ENCODE measurements at places on chromosomes 3 and 15. TPM values are rescaled to one million over a fixed set of nuclear protein-coding genes. Genes with fewer than 3 reads are reported as not detected.

Gene MTHFS
- 38.1 TPM for total RNA-seq

Gene RTP3
- total RNA-seq, result not detected

Gene GRAMD1C
- total RNA-seq, result 1.4 TPM

Gene TRIM42
- not detected for total RNA-seq

Gene HGD
- total RNA-seq, result 0.74 TPM

Gene PLA2G4B
- total RNA-seq, result 4.4 TPM

Gene CDHR4
- not detected for total RNA-seq

- no peak for DNase-seq
These were observed 35.1 kb upstream of the FRMD4B start for GRCh38 chr3:69420781-69421520.

- no peak for DNase-seq
These were observed 14.2 kb downstream of the EIF4E3 start for GRCh38 chr3:71710906-71711494.

DNA sequence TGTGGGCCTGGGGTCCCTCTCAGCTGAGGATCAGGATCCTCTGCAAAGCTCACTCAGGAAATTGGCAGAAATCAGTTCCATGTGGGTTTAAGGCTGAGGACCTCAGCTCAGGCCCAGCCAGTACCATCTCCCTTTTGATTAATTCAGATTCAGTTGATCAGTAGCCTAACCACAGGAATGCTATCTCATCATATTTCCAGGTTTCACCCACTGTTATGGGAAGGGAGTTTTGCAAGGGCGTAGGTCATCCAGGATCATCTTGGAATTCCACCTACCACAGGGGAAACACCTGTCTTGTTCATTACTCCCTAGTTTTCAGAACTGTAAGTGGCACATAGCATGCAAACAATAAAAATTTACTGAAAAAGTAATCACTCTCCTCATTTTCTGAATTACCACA lies 399.5 kb upstream of the CNTN3 start:
- no peak for DNase-seq

DNA sequence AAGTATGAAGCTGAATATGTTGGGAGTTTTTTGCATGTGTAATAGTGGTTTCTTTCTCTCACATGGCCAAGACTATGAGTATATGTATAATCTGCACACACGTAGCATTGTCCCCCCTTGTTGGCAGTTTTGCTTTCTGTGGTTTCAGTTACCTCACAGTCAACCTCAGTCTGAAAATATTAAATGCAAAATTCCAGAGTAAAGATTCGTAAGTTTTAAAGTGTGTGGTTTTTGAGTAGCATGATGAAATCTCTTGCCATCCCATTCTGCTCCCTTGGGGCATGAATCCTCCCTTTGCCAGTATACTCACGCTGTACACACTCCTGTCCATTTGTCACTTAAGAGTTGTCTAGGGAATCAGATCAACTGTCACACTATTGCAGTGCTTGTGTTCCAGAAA lies 742.0 kb upstream of the CCDC54 start:
- no peak for DNase-seq

DNA sequence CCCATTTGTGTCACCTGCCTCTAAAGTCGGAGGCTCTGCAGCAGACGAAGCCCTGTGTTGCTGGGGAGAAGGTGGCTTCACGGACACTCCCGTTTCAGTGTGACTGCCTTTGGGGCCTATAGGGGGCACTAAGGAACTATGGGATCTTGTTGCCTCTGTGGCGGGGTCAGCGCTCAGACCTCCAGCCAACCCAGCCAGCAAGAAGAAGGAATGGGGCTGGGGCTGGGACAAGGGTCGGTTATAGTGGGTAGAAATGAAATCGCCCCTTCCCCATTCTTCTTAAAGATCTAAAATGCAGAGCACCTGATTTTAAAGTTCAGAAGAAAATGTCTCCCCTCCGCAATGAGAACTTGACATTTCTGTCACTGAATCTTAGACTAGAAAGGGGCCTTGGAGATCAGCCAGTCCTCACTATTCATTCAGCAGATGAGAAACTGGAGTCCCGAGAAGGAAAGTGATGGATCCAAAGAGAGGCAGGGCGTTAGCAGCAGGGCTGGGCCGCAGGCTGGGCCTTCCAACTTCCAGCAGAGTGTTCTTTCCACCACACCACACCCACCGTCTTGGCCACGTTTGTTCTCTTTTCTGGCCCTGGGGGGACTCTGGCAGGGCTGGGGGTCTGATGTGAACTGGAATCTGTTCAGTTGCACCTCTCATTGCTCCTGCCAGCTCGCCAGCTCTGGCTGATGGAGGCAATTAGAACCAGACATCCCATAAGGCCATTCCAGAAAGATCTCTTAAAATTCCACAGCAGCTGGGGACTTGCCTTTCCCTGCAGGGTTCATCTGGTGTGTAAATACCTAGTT lies 195.4 kb downstream of the OPA1 start:
- peak; percentile 28 for DNase-seq

DNA sequence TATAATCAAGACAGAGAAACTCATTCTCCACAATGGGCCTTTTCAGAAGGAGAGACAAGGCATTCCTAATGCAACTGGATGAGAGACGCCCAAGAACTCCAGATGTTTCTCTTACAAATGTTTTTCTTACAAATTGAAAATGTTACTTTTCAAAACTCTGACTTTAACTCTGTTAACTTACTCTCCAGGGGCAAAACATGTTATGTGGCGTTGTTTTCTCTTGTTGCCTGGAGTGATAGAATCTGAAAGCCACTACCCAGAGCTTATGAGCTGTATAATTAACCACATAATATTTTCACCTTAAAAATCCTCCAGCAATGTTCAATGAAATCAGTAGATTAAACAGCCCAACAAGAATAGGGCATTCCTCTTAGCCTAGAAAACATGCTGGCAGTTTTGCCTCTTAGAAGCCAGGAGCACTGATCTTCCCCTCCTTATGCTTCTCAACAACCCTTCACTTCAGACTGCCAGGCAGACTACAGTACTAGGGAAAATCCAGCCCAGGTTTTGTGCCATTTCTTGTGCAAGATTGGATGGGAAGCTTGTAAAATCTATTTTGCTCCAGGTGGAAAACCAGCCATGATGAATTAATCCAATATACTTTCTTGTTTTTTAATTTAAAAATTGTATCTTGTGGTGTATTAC lies 186.7 kb upstream of the GADL1 start:
- no peak for DNase-seq

DNA sequence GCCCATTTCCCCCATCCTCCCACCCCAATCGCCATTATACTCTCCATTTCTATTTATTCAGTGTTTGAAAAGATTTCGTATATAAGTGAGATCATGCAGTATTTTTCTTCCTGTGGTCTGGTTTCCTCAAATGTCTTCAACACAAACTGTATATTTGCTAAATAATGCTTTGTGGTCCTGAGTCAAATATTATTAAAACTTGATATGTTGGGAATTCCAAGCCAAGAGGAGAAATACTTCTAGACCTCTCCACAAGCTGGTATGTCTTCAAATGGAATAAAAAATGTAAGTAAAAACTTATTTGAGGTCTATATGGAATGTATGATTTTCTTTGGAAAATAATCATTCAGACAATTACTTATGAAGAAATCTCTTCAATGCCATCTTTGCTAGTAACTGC lies 122.5 kb upstream of the TSC22D2 start:
- no peak for DNase-seq

- DNase-seq, result no peak
These were observed 24.3 kb upstream of the MASP1 start for GRCh38 chr3:187315872-187316271.

- DNase-seq, result peak; percentile 6
These were observed at the start of gene EPHA6 for GRCh38 chr3:96813820-96814650. Gene EPHA6 (plus strand): TSS chr3:96814594.

DNA sequence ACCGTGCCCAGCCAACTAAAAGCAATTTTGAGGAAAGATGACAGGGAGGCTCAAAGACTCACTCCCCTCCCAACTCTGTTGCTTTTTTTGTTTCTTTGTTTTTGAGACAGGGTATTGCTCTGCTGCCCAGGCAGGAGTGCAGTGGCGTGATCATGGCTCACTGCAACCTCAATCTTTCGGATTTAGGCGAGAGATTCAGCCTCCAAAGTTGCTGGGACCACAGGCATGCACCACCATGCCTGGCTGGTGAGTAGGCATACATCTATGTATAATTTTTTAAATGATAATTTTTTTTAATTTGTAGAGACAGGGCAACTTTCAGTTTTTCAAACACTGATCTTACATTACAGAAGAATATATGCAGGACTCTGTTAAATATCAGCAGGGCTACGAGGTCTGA lies 15.8 kb upstream of the THUMPD3 start:
- no peak for DNase-seq

- no peak for DNase-seq
These were observed 209.6 kb upstream of the EIF1B start for GRCh38 chr3:40099871-40100270.

- no peak for DNase-seq
These were observed 264.6 kb downstream of the RORA start for GRCh38 chr15:60964527-60964926.

DNA sequence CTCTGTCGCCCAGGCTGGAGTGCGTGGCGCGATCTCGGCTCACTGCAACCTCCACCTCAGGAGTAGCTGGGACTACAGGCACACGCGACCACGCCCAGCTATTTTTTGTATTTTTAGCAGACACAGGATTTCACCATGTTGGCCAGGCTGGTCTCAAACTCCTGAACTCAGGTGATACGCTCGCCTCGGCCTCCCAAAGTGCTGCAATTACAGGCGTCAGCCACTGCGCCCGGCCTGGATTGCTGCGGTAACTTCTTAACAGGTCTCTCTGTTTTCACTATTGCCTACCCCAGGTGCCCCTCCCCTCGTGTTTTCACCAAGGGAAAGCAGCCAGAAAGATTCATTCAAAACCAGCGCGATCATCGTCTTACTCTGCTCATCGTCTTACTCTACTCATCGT lies 10.5 kb downstream of the ADAMTS7 start:
- no peak for DNase-seq

- DNase-seq, result no peak
These were observed 105.7 kb upstream of the TRPM1 start for GRCh38 chr15:31207246-31207645.

GRCh38 chr3:171704002-171704401 lies 106.3 kb downstream of the PLD1 start:
- peak; percentile 14 for DNase-seq

DNA sequence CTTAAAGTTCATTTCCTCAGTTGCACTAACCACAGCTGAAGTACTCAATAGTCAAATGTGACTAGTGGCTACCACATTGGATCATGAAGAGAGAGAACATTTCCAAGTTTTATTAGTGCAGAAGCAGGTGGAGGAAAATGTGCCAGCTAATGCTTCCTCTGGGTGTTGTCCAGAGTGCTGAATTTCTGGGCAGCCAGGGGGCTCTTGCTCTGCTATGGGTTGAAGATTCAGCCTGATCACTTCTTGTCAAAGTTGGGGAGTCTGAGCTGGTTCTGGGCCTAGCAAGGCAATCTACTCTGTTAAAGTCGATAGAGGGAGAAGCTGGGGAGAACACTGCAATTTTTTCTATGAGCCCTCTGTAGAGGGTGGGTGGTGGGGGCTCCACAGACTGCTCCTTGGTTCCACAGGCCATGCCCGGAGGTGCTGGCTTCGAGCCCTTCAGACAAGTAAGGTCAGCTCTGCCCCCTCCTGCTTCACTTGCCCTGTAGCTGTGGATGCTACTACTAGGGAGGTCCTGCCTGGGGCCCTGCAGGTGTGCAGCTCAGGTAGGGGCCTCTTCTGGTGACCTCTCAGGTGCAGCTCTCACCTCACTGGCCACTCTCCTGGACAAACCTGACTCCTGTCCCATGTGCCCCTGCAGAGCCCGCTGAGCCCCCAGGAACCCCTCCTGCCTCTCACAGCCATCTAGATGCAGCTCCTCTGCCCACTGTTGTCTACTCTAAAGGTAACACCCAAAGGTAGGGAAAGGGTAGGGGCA lies 8.2 kb downstream of the ALG3 start:
- DNase-seq, result no peak

- DNase-seq, result no peak
These were observed 9.5 kb upstream of the PRKCD start for GRCh38 chr3:53151465-53151864.

- peak; percentile 55 for DNase-seq
These were observed 19.6 kb downstream of the CD86 start for GRCh38 chr3:122074621-122075265.

GRCh38 chr3:179766416-179767133 lies 113.7 kb downstream of the USP13 start:
- no peak for DNase-seq

DNA sequence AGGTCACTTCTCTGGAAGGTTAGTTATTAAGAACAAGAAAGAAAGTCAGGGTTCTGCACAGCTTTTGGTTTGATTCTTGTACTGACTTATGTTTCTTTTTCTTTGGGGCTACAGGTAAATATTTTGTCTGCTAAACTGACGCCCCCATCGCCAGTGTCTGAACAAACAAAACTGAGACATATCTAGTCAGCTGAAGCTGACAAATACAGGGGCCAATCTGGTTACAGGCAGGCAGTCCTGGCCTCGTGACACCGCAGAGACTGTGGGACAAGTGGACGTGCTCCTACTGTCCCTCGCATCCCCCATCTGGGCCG lies 4.6 kb upstream of the RPL14 start:
- DNase-seq, result no peak

- DNase-seq, result no peak
These were observed 191.9 kb upstream of the IL12A start for GRCh38 chr3:159796744-159797143.

DNA sequence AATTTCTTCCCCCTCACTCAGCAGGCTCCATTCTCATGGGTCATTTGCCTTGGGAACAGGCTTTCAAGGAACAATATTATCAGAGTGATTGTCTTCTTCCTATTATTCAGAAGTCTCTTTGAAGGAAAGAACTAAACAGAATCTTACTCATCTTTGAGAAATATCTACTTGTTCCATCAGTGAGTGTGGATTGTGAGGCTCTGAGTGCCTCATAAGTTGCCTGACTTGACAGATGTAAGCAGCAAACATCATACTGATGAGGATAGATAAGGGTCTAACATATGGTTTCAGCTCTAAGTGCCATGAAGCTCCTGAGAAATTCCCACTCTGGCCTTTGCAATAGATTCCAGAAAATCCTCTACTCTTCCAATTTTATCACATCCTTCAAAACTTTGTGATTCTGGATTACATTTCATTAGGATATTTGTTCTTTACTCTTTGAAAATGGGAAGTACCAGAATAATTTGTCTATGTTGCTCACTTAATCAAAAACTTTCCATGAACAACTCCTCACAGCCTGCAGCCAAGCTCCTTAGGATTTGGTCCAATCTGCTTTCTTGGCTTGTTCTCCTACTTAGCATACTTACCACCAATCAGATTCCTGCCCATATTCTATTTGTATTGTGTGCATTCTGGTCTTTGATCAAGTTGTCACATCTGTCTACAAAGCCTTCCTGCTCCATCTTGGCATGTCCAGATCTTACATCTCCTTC lies 120.1 kb downstream of the RPL22L1 start:
- no peak for DNase-seq

DNA sequence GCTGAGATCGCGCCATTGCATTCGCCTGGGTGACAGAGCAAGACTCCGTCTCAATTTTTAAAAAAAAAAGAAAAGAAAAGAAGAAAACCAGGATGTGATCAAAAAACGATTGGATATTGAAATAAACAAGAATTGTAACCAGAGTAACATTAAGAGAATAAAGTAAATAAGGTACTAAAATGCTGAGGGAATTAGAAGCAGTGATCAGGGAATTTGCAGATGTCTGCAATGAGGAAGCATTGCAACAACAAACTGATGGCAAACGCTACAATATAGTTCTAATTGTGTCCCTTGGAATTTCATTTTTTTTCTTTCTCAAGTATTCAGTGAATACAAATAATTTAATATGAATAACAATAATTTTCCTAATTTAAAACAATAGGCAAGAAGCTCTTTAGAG lies 1077.5 kb downstream of the TBL1XR1 start:
- DNase-seq, result no peak
